ENCODE measurements at places on chromosomes 12 and 14.

DNA sequence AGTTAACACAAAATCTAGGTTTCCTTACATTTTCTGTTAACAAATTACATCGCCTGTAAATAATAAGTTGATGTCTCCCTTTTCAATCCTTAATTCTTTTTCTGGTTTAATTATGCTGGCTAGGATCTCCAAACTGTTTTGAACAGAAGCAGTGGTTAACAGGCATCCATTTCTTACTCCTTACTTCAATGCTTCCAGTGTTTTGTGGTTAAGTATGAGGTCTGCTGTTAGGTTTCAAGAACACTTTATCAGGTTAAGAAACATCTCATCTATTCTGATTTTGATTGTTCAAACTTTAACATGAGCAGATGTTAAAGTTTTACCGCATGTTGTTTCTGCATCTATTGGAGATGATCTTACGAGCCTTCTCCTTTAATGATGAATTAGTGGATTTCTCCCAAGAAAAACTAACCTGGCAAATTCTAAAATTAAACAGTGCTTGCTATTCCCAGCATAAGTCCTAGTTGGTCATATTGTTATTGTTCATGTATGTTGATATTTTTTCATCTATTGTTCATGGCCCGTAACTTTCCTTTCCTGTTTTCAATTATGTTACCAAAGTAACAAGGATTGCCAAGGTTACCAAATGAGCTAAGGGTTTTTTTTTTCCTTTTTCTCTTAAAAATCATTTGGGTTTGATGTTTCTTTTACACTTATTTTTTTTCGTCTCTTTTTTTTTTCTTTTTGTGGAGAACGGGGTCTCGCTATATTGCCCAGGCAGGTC is 33.4 kb downstream of the POLE start:
- no peak for DNase-seq

- DNase-seq = no peak
These were observed 70.7 kb upstream of the SSTR1 start for GRCh38 chr14:38137005-38137404.

- DNase-seq = no peak
These were observed 506.6 kb upstream of the ATXN7L3B start for GRCh38 chr12:74031045-74031444.

- DNase-seq = no peak
These were observed 789.6 kb upstream of the NOVA1 start for GRCh38 chr14:27387463-27387862.

- no peak for DNase-seq
These were observed 7.0 kb downstream of the KCNH3 start for GRCh38 chr12:49545815-49546214.

GRCh38 chr14:56211844-56212243 is 93.6 kb downstream of the PELI2 start:
- no peak for DNase-seq

- DNase-seq = no peak
These were observed 42.0 kb downstream of the KCNK13 start for GRCh38 chr14:90103808-90104207.

DNA sequence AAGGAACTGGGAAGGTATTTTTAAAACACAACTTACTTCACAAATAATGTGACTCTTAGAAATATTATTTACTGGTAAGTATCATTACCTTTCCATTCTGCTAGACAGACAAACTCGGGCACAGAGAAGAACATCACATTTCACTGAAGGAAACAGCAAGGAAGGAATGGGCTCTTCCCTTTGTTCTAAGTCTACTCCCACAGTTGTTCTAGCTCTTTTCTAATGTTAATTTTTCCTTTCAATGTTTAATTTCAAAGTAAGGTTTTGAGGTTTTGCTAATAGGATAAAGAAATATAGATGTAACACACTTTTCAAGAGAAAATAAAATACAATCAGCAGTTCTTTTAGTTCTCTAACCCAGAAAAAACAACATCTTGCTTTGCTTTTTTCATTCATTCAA is 7.0 kb downstream of the NID2 start:
- DNase-seq = no peak

DNA sequence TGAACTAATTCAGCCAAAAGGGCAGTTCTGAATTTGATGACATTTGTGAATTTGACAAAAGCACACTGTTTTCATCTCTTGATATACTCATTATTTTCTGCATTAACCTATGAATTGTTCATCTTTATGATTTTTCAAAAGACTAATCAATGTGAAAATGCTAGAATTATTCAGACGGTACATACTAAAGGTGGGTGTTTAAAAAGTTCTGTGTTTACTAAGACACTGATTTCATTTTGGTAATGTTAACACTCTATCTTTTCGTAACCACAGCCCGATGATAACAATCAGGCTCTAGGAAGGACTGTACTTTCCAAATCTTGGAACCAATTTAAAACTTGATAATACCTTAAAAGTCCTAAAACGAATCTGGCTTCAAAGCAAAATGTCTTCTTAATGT is 9.4 kb downstream of the AKAP5 start:
- no peak for DNase-seq

GRCh38 chr12:124613151-124613585 is 45.8 kb upstream of the NCOR2 start:
- no peak for DNase-seq

- DNase-seq = no peak
These were observed 7.4 kb upstream of the B4GALNT1 start for GRCh38 chr12:57640175-57641042.

All from Panc1 (cell line).